ENCODE measurements at places on chromosomes 2 and 18.

- no peak for DNase-seq
These were observed 383.2 kb upstream of the SLC14A2 start for GRCh38 chr18:45232061-45232460.

DNA sequence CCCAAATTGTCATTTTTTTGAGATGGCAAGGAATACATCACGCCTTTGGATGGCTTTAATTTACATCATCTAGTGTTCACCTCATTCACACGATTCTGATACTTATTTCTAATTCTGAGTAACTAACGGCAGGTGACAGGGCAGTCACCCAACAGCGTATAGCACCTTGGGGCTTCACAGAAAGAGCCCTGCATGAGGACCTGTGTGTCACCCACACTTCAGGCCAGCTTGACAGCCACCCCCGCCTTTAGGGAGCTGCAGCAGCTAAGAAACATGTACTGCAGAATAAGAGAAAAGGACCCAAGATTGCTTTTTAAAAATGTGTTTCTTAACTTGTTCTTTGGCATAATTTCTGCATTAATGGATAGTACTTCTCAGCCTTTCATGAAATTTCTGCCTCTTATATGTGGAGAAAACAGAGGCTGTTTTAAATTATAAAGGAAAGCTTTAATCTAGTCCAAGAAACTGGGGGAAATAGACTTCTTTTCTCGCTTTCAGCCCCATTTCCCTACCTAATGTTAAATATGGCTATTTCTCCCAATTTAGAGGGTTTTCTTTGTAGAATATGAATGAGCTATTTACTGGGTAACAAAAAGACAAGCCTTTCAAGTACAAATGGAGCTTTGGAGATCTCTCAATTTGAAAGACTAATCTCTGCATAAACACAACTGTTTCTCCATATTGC is 245.1 kb downstream of the LDLRAD4 start:
- no peak for DNase-seq

- no peak for DNase-seq
These were observed 156.3 kb downstream of the EML6 start for GRCh38 chr2:54879598-54880332.

- DNase-seq: no peak
These were observed 352.4 kb downstream of the ZNF516 start for GRCh38 chr18:76142611-76143010.

DNA sequence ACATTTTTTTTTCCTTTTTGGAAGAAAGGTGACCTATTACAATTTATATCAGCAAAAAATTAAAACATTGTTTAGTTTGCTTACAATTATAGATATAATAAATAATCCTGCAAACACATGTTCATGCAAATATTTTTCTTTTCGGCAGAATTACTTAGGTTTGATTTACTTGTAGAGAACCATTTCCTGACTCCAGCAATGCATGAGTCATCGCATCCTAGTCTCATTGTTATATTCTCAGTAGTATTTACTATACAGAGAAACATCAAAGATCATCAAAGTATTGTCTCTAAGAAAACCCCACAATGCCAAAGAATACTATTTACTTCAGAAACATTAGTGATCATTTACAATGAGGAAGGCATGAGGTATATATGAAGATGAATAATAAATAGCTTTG is 40.4 kb upstream of the MTIF2 start:
- DNase-seq: no peak

- no peak for DNase-seq
These were observed 97.4 kb upstream of the STK17B start for GRCh38 chr2:196268538-196269338.

GRCh38 chr2:26720322-26721114 is 28.0 kb downstream of the KCNK3 start:
- no peak for DNase-seq

Data from CD4-positive, alpha-beta memory T cell (primary cell).